GM03348 (cell line): ENCODE measurements at places on chromosomes 1 and 21.
A peak's percentile ranks its signal among the peaks of the same experiment; 100 is the strongest.

DNA sequence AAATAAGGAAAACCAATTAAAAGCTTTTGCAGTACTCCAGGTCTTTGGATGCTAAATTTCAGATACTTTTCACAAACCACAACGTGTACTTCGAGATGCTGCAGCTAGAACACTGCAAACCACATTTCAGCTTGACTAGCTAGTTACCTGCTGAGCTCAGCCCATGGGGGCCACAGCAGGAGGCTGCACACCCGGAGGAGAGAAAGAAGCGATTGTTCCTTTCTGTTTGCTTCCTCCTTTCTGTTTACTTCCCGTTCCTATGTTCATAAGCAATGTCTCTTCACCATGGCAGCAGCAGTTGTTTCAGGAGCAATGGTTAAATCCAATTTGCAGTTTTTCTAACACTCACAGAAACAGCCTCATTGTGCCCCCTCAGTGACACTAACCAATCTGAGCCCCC lies 225.6 kb upstream of the FGGY start:
- DNase-seq: no peak

DNA sequence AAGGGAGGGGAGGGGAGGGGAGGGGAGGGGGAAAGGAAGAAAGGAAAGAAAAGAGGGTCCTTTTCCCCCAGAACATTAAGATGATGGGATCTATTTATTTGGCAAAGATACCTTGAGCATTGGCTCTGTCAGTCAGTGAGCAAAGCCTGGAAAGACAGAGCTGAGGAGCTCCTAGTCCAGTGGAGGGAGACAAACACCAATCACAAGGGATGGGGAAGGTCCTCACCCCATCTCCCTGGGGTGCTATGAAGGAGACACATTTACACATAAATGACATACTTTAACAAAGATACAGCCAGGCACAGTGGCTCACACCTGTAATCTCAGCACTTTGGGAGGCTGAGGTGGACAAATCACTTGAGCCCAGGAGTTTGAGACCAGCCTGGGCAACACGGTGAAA lies 154.9 kb upstream of the TIAM1 start:
- DNase-seq: no peak

GRCh38 chr1:196409586-196409985 lies 198.7 kb downstream of the KCNT2 start:
- DNase-seq: no peak

DNA sequence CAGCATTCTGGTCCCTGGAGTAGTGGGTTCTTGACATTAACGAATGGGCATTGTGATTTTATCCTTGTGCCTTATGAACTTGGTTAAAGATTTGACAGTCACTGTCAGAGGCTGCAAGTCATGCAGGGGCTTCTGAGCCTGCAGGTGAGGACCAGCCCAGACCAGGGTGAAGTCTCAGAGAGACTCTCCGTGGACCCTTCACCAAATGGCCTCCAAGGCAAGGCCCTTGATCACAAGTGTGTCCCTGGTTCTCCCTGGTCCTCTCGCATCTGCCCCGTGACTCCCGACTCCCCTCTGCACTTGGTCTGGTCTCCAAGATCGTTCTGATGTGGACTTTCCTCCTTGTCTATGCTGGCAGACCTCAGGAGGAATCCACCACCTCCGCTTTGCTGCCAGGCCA lies 476.5 kb upstream of the VAMP3 start:
- no peak for DNase-seq

GRCh38 chr1:188641566-188642211 lies 1812.9 kb downstream of the PLA2G4A start:
- no peak for DNase-seq

GRCh38 chr1:233113009-233113879 lies 162.8 kb downstream of the NTPCR start:
- peak; percentile 86 for DNase-seq

DNA sequence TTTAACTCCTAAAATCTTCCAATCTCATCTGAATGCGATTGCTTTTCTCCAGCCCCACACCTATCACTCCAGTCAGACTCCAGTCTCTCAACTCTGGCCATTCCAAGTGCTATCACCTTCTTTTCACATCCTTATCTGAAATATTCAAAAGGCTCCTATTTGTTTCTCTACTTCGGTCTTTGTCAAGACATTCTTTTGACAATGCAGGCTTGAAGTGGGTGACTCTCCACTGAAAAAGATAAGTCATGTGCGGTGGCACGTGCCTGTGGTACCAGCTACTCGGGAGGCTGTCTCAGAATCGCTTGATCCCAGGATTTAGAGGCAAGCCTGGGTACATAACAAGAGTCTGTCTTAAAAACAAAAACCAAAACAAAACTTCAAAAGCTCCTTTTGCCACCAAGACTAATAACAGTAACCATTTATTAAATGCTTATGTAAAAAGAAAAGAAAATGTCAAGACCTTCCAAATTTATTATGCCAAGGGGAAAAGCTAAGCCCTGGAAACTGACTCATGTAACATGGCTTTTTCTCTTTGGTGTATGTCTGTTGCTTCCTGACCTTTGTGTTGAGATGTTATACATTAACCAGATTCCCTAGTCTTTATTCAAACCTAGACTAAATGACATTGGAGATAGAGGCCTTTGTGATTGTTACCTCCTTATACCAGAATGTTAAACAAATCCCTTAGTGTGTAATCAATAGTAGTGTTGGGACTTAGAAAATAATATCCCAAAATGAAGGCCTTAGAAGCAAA lies 3.6 kb downstream of the ALG14 start:
- no peak for DNase-seq

DNA sequence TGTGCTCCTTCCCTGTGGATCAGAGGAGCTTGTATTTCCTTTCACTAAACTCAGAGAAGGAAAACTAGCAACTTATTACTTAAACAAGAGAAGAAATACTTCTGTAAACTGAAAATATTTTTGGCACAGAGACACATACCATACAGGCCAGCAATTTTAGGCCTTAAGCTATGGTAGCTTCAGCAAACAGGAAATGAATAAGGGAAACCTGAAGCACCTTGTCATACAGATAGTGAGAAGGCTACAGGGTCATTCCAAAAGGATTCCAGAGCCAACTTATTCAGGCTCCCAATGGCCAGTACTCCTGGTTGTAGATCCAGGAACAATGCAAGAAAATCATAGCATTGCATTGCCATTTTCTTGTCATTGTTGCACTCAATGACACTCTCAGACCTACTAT lies 9.1 kb upstream of the KYAT3 start:
- no peak for DNase-seq

GRCh38 chr1:95042286-95042685 lies 30.5 kb downstream of the ALG14 start:
- DNase-seq: peak; percentile 46

GRCh38 chr1:203117611-203118575 lies 9.6 kb upstream of the ADORA1 start:
- peak; percentile 91 for DNase-seq

- DNase-seq: peak; percentile 7
Measured at GRCh38 chr1:56032096-56032676, 547.2 kb downstream of the PLPP3 start.

DNA sequence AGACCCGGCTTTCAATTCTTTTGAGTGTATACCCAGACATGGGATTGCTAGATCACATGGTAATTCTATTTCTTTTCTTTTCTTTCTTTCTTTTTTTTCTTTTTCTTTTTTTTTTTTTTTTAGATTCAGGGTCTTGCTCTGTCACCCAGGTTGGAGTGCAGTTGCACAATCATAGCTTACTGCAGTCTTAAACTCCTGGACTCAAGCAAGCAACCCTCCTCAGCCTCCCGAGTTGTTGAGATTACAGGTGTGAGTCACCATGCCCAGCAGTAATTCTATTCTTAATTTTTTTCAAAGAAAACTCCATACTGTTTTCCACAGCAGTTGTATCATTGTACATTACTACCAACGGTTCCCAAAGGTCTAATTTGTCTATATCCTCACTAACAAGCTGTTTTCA lies 13.5 kb upstream of the RNF186 start:
- DNase-seq: no peak

DNA sequence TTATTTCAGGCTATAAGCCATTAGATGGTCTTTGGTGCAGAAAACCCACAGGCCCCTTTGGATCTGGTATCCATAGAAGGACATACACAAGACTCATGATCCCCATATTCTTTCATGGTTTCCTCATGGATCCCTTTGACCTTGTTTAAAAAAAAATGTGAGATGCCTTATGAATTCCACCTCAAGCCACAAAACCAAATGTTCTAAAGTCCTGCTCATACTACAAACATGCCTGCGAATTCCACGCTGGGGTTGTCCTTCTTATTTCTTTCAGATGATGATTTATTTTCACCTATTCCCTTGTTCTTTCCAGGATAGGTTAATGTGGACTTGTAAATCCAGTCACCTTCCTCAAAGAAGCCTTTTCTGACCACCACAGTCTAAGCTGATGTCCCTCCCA lies 256.9 kb upstream of the DPYD start:
- DNase-seq: no peak

- no peak for DNase-seq
Measured at GRCh38 chr1:41633764-41634163, 149.3 kb upstream of the EDN2 start.

DNA sequence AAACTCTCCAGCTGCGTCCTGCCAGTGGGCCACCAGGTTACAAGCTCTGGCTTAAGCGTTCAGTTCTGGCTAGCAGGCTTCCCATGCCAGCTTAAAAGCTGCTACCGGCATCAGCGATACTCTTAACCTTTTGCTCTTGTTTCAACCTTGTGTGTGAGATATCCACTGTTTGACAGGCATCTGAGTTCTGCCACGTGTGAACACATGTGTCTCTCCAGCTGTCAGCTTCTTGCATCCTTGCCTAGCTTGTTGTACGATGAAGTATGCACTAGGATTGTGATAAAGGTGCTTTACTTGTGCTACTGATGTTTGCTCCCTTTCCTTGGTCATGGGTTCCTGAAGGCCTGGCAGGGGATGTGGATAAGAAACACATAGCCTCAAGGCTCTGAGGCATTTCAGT lies 201.6 kb downstream of the PRDM2 start:
- no peak for DNase-seq

DNA sequence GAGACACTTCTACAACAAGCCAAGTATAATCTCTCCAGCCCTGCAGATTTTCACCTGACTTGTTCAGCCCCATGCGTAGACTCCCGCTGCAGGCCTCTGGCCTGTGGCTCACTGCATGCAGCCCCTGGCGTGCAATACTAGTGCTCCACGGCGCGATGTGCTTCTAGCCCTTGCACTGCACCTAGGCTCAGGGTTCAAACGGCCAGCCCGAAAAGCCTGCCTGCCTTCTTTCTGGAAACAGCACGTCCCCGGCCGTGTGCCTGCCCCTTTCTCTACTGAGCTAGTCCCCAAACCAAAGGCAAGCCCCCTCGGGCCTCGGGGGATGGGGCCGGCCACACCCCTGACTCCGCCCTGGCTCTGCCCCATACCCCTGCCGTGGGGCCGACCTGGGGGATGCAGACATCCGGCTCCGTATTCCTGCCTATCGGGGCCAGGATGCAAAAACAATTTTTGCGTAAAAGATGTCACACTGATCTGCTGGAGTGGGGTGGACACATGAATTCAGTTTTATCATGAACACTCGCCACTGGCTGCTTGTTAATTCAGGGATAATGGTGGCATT lies 26.3 kb upstream of the TRAPPC10 start:
- no peak for DNase-seq

DNA sequence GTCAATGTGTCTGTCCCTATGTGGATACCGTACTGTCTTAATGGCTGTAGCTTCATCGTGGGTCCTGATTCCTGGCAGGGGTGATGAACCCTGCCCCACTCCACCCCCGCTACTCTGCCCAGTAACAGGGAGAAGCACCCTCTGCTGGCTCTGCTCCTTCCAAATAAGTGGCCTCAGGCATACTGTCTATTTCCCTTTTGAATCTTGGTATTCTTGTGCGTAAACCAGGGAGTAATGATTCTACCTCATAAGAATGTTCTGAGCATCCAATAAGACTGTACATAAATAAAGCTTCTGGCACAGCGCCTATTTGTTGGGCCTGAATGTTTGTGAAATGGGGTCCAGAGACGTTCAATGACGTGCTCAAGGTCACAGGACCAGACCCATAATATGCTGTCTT lies 35.2 kb upstream of the CTPS1 start:
- no peak for DNase-seq

DNA sequence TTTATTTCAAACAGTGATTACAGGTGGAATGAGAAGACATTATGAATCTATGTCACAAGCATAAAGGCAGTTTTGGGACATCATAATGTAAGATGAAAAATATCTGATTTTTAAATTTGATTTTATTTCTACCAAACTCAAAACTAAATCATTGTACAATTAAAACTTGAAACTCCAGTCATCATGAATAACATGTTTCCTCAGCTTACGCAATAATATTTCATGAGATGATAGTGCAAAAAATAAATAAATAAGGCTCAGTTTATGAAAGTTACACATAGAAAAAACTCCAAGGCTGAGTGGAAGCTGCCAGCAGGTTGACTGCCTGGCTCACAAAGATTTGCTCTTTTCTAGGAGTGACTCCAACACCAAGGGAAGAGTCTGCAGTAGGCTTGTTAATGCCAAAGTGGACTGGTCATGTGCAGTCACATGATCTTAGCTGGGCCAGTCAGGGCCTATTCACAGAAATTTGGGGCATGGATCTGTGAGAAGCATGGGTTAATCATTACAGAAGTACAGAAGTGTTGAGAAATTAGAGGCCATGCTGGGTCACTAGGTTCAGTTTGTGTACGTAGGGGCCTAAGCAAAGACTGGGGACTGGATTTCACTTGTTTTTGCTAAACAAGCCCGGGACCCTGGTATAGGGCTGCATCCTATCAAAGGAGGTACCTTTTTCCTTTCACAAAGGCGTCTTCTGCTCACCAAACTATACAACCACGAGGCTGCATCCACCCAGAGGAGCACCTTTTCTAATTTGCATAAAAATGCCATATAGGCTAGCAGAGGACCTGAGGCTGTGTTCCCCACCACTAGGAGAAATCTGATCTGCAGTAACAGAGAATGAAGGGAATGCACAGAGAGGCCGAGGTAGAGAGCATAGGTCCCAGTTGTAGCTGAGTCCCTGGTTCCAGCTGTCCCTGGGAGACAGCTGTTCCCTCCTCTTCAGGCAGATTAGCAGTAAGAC lies 4.9 kb upstream of the ABCA4 start:
- no peak for DNase-seq

- DNase-seq: peak; percentile 51
Measured at GRCh38 chr1:32307324-32307723, 15.4 kb downstream of the HDAC1 start.

DNA sequence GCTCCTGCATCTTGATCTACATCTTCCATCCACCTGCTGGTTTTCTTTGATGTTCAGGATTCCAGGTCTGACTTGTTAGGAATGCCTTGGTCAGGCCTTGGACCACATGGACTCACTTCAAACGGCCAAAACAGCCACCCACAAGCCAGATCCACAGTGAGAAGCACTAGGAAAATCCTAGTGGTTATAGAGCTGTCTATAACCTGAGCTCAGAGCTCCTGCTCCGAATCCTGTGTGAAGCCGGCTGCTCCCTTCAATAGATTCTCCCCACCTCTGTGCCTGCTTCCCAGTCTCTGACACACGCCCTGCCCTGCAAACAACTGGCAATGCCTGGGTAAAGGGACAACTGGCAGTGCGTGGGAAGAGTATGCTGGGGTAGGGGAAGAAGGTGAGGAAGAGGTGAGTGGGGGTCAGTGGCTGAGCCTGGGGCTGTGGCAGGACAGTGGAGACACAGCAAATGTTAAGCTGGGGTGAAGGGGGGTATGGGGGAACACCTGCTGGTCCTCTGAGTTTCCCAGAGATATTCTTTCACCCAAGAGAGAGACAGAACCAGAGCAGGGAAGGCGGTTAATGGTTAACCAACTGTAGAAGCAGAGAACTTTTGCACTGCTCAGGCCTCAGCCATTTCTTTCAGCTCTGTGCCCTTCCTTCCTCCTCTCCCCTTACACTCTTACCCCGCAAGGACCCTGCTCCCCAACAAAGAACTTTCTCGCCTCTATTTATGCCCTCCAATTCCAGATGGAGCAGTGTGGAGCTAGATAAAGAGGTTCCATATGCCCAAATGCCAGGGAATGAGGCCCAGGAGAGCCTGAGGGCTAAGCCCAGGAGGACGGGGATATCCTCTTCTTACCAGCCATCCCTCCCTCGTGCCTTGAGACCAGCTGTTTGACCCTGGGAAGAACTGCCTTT lies 4.5 kb downstream of the PLXNA2 start:
- DNase-seq: no peak
